Breast epithelium (tissue), 4 donors: ENCODE measurements at places on chromosomes 13 and 19. TPM values are rescaled to one million over a fixed set of nuclear protein-coding genes. Genes with fewer than 3 reads are reported as not detected.

The TUBA3C gene
- total RNA-seq, result not detected

GRCh38 chr13:65530688-65531087, 1699.4 kb downstream of the PCDH9 start:
- no peak for DNase-seq

- no peak for DNase-seq
Observed at GRCh38 chr13:111139452-111139851, 24.3 kb downstream of the ARHGEF7 start.

- DNase-seq, result no peak
Observed at GRCh38 chr13:34164582-34164981, 346.6 kb downstream of the RFC3 start.

- no peak for DNase-seq
Observed at GRCh38 chr19:1270213-1270853, 1.2 kb downstream of the CIRBP start.

DNA sequence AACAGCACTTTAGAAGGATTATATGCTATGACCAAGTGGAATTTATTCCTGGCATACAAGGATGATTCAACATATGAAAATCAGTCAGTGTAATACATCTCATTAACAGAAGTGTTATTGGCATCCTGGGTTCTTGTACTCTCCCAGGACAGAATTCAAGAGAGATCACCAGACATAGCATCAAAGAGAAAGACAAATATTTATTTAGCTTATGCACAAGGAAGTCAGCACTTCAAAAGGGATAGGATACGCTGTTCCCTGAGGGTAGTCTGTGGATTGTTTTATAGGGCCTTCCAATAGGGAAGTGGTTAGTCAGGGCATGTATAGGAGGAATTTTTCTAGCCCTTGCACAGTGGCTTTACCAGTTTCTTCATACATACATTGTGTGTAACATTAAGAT, 1238.0 kb downstream of the PCDH17 start:
- DNase-seq, result no peak

GRCh38 chr13:112728375-112729126, 38.7 kb downstream of the ATP11A start:
- DNase-seq, result no peak

GRCh38 chr19:35451338-35452096, 3.5 kb downstream of the FFAR2 start:
- no peak for DNase-seq

- no peak for DNase-seq
Observed at GRCh38 chr13:31242367-31242766, 42.6 kb downstream of the B3GLCT start.
